ENCODE measurements at places on chromosomes 3 and 15. TPM values are rescaled to one million over a fixed set of nuclear protein-coding genes. Genes with fewer than 3 reads are reported as not detected.

The THSD4 gene
- total RNA-seq, result 38.0 TPM

GRCh38 chr3:59334585-59334984, 284.8 kb upstream of the CFAP20DC start:
- peak; percentile 15 for DNase-seq

The TICRR gene
- total RNA-seq, result 3.5 TPM

- no peak for DNase-seq
These were observed 142.5 kb upstream of the LMCD1 start for GRCh38 chr3:8359133-8359532.

The SCAANT1 gene
- not detected for total RNA-seq

- no peak for DNase-seq
These were observed 156.9 kb upstream of the RASGRP1 start for GRCh38 chr15:38721568-38721945.

- DNase-seq, result no peak
These were observed 55.4 kb downstream of the RASGRF1 start for GRCh38 chr15:79035111-79035601.

Data from stomach (tissue), 19 donors.